Stimulated activated CD4-positive, alpha-beta T cell treated with anti-CD3 and anti-CD28 coated beads, Interleukin-1b, Interleukin-23, amount 100 ng/mL, for 48 hours (primary cell): ENCODE measurements at places on chromosomes 12 and 14.

DNA sequence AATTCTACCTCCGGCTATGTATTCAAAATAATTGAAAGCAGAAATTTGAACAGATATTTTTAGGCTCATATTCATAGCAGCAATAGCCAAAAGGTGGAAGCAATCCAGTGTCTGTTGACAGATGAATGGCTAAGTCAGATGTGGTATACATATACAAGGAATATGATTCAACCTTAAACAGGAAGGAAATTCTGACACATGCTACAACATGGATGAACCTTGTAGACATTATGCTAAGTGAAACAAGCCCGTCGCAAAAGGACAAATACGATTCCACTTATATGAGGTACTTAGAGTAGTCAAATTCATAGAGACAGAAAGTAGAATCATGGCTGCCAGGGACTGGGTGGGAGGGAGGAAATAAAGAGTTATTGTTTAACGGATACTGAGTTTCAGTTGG lies 331.6 kb downstream of the PCNX1 start:
- DNase-seq: no peak

DNA sequence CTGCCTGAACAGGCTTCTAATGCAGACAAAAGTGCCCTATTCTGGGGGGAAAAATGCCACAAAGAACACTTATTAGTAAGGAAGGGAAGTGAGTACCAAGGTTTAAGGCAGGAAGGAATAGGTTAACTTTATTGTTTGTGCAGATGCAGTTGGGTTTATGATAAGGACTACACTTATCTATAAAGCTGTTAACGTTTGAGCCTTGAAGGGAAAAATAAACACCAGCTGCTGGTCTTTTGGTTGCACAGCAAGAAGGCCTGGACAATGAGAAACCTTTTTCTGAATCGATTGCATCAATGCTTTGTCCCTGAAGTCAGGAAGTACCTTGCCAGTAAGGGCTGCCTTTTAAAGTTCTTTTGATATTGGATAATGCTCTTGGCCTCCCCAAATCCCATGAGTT lies 407.8 kb downstream of the ATP23 start:
- DNase-seq: no peak

DNA sequence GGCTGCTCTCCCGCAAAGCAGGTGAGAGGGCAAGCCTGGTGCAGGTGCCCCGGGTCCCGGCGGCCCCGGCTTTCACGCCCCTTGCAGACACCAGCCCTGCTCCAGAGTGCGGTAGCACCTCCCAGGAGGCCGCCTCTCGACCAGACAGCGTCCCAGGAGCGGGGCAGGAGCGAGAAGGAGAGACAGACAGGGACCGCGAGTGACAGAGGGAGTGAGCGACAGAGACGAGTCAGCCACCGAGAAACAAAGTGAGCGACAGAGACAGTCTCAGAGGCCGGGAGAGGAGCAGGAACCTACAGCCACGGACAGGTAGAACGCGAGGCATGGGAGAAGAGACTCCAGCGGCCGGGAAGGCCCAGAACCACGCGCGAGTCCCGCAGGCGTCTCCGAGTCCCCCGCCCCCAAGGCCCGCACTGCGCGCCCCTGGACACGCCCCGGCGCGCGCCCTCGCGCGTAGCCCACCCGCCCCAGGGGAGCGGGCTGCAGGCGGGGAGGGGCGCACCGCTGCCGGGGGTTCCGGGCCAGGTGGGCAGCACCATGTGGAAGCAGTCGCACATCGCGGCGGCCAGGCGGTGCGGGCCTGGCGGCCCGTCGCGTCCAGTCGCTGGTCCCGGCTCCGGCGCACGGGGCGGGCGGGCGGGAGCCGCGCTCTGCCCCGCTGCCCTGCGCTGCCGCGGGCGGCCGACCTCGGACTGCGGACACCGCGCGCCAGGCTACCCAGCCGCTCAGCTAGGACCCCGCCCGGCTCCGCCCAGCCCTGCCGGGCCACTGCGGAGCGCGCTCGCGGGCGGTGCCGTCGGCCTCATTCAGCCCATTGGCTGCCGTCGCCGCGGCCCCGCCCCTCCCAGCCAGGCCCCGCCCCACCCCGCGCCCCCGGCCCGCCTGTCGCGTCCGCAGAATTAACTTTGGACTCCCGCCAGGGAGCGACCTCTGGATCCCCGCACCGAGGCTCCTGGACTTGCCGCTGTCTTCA lies at the start of gene AHNAK2:
Gene AHNAK2, minus strand, starts transcription at position 694 of the 973 bp plus-strand sequence. Its CDS starts 137 bp downstream, at position 557.
- peak; percentile 56 for DNase-seq

DNA sequence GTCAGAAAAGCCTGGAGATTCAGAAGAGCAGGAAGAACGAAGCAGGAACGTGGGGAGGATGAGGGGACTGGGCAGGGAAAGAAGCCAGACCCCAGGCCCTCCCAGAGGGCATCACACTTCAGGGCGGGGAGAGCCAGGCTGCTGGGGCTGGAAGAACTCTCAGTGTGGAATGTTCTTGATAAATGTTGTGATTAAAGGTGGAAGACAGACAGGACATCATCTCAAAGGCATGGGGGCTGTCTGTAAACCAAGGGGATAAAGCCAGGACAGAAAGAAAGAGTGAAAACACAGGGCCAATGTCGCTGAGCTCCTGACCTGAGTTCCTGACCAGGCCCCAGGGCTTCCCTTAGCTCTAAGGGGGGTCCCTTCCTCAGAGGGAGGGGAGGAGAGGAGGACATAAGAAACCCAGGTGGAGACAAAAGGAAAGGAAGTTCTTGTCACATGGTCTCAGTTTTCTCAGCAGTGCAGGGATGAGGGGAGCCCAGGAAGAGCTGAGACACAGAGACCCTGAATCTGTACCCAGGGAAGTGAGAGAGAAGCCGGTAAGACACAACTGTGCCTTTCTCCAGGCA lies 56.3 kb downstream of the SETD3 start:
- no peak for DNase-seq

DNA sequence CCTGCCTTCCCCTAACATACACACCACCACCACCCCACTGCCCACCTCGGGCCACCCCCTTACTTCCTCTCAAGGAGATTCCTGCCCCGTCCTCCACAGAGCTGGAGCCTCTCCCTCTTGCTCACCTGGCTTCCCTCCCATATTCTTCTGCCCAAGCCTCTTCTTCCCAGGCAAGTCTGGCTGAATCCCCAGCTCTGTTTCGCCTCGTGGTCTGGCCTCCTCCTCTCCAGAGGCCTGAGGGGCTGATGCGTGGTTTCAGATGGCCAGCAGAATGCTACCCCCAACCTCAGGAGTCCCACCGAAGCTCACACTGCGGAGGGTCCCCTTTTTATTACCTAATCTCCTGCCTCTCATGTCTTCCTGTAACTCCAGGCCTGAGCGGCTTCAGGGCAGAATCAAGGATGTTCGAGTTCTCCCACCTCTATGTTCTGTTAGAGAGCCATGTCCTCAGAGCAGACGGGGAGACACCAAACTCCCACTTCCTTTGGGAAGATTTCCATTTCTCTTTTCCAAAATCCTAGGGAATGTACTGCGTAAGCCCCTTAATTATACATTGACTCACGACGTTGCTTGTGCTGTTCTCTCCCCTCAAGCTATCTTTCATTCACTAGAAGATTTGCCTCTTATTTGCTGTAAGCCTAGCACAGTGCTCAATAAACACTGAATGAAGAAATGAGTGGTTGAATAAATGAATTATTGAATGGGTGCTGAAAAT lies 33.9 kb upstream of the LTBP2 start:
- DNase-seq: no peak

DNA sequence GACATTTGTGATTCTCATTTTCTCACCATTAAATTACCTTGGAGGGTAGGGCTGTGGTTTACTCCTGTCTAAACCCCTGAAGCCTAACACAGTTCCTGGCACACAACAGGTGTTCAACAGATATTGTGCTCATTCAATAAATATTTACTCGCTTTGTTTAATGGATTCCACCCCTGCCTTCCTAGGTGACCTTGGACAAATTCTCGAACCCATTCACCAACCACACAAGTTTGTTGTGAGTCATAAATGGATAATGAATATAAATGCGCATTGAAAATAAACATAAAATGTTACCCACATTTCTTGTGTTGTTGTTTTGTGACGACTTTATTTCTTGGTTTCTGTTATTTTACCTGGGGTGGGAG lies 362 bp upstream of the TSFM start:
- no peak for DNase-seq

GRCh38 chr12:5034603-5035002 lies 9.1 kb upstream of the KCNA5 start:
- peak; percentile 59 for DNase-seq

- DNase-seq: no peak
Observed at GRCh38 chr14:93329965-93330608, 2.7 kb downstream of the BTBD7 start.

GRCh38 chr12:83559650-83560049 lies 872.9 kb downstream of the TMTC2 start:
- DNase-seq: no peak

- no peak for DNase-seq
Observed at GRCh38 chr12:96687719-96688118, 198.3 kb downstream of the CFAP54 start.

GRCh38 chr14:84361476-84361875 lies 1168.5 kb upstream of the FLRT2 start:
- no peak for DNase-seq

DNA sequence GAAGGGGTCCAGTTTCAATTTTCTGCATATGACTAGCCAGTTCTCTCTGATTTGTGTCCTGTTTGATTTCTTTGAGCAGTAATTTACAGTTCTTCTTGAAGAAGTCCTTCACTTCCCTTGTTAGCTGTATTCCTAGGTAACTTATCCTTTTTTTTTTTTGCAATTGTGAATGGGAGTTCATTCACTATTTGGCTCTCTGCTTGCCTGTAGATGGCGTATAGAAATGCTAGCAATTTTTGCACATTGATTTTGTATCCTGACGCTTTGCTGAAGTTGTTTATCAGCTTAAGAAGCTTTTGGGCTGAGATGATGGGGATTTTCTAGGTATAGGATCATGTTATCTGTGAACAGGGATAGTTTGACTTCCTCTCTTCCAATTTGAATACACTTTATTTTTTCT lies 77.6 kb upstream of the NID2 start:
- DNase-seq: no peak

DNA sequence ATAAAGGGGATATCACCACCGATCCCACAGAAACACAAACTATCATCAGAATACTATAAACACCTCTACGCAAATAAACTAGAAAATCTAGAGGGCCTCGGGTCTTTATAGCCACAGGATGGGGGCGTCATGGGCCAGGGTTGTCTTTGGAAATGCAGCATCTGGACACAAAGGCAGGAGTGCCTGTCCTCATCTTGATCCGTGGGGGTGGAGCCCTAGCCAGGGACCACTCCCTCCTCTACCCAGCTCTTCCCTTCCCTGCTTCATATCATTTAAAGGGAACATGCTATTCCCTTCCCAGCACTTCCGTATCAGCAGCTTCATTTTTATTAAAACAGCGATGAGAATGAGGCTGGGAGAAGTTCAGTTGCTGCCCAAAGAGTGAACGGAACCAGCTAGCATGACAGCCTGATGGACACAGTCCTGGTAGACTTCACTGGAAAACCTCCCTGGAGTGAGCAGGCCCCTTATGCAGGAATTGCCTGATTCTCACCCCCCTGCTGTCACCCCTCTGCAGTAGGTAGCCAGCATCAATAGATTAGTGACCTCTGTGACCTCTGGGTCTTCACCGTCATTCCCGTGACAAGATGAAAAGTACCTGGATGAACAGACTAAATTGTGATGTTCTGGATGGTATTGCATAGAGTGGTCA lies 251.4 kb upstream of the RGS6 start:
- no peak for DNase-seq

- DNase-seq: no peak
Observed at GRCh38 chr12:109613649-109614455, 40.3 kb downstream of the MVK start.

- peak; percentile 1 for DNase-seq
Observed at GRCh38 chr14:104888489-104889374, 23.7 kb downstream of the CEP170B start.

- DNase-seq: no peak
Observed at GRCh38 chr12:7289743-7290142, 14.1 kb upstream of the ACSM4 start.

DNA sequence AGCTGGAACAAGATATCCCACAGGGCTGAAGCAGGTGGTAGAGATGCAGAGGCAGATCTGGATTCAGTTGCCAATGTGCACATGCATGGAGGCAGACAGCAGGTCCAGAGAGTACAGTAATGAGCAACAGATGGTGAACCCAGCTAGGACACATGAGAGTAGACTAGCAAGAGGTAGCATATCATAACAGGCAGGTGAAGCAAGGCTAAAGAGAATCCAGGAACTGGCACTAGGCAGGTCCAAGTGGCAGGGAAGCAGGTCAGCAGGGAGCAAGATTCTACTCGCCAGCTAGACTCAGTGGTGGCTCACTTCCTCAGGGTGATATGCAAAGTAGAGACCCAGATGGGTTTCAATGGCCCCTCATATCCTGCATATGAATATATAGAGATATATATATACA lies 15.3 kb upstream of the MYF6 start:
- DNase-seq: no peak

DNA sequence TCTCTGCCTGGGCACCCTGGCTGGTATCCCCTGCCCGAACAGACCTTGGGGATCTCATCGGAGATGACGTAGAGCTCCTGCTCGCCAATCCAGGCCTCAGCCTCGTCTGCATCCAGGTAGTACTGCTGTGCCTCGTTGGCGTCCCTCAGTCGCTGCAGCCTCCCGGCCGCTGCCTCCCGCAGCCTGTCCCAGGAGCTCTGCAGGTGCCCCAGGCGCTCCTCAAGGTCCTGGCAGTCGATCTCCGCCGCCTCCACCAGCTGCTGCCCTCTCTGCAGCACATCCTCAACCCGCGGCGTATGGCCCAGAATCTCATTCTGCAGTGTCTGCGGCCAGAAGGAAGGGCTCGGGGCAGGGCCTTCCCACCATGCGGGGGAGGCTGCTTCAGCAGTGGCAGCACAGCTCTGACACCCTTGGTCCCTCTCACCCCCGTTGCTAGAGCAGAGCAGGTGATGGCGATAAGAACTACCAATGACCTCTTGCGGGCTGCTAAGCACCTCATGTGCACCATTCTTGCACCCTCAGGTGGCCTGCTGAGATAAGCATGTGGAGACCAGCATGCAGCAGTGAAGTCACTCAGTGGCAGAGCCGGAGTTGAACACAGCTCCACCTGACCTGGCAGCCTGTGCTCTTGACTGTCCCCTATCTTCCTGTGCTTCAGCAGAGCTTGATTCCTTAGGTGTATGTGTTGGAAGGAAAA lies 71.0 kb downstream of the PLEKHG3 start:
- DNase-seq: no peak

- peak; percentile 41 for DNase-seq
Observed at GRCh38 chr12:101566318-101566717, 28.5 kb upstream of the MYBPC1 start.

DNA sequence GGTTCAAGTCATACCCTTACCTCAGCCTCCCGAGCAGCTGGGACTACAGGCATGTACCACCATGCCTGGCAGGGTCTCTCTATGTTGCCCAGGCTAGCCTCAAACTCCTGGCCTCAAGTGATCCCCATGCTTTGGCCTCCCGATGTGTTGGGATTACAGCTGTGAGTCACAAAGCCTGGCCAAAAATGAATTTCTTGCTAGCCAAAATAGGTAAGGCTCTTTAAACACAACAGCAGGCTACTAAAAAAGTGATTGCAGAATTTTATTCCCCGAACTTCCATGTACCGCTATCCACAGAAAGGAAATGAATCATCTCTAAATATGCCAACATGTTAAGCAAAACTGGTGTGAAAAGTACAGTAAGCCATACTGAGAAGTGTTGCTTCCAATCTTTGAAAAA lies 50.6 kb downstream of the WDHD1 start:
- DNase-seq: no peak

GRCh38 chr12:2752676-2753371 lies 41.9 kb upstream of the FKBP4 start:
- peak; percentile 68 for DNase-seq
